Fibroblast of upper back skin (primary cell): ENCODE measurements at places on chromosomes 11 and 22.

DNA sequence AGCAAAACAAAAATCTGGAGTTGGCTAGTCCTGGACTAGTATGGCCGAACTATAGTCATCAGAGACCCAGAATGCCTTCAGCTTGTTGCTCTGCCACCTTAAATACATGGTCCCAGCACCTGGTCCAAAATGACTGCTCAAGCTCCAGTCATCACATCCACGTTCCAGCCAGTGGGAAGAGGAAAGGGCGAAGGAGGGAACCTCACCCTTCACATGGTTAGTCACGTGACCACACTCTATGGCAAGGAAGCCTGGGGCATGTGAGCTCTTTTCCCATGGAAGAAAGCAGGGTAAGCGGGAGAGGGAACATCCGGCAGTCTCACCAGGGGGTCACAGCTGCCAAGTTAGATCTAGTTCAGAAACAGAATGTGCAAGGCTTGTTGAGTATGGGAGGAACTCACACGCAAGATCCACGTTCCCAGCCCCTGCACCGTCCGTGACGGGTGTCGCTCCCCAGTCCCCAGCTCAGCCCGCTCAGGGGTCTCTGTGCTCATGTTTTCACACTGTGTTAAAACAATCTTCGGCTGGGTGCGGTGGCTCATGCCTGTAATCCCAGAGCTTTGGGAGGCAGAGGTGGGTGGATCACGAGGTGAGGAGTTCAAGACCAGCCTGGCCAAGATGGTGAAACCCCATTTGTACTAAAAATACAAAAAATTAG, 1.9 kb upstream of the ANO9 start:
- peak; percentile 44 for DNase-seq

GRCh38 chr11:120632579-120632978, 121.0 kb downstream of the GRIK4 start:
- no peak for DNase-seq

- DNase-seq: no peak
Measured at GRCh38 chr22:35159343-35159742, 93.4 kb downstream of the ISX start.

DNA sequence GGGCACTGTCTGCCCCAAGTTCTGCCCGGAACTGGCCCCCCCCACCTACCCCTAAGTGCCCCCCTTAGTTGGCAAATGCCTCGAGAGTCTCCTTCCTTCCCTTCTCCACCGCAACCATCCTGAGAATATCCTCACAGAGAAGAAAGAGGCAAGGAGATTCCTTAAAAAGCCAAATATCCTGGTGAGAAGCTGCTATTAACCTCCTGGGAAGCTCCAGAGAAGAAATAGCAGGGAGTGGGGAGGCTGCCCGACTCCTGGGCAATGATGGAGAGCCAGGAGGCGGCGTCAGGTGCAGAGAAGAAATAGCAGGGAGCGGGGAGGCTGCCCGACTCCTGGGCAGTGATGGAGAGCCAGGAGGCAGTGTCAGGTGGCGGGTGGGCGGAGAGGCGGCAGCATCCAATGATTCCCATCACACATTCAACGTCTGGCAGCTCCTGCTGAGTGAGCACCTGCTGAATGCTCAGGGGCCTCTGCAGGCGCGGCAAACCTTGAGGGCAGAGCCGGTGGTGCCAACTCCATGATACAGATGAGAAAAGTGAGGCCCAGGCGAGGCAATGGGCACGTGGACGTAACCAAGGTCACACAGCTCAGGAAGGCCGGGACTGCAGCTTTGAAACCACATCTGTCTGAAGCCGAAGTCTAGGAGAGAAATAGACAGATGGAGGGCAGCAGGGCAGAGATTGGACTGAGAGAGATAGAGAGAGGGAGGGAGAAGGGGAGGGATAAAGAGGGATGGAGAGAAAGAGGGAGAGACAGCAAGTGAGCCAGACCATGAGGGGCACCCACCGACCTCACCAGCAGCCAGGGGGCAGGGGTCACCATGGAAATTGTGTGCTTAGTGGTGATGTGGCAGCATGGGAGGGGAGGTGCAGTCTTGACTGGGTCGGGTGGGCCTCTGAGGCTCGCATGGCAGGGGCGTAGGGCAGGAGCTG, 58.3 kb downstream of the CYTH4 start:
- no peak for DNase-seq

- DNase-seq: peak; percentile 25
Measured at GRCh38 chr22:29073618-29074275, 912 bp downstream of the KREMEN1 start.

- DNase-seq: no peak
Measured at GRCh38 chr11:107564877-107565218, 687 bp downstream of the ALKBH8 start.

DNA sequence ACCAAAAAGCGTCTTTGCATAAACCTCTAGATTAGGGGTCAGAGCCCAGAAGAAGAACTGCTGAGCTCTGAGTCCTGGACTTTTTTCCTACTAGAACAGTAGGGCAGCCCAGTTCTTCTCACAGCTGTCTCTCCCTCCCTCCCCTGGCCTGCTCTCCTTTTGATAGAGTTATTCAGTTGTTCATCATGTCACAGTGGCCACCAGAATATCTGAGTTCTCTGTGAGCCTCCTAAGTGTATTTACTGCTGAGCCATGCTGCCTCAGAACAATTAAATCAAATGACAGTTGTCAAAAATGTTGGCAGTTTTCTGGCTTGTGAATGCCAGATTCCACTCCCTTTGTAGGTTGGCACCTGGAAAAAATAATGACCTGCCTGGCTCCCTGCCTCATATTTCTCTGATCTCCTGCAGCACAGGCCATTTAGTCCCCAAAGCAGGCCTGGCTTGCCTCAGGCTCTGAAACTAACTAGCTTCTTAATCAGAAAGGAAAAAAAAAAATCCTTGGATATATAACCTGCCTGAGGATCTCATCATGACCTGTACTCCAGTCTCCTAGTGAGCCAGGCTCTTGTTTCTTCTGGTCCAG, 377.4 kb upstream of the LARGE1 start:
- no peak for DNase-seq

DNA sequence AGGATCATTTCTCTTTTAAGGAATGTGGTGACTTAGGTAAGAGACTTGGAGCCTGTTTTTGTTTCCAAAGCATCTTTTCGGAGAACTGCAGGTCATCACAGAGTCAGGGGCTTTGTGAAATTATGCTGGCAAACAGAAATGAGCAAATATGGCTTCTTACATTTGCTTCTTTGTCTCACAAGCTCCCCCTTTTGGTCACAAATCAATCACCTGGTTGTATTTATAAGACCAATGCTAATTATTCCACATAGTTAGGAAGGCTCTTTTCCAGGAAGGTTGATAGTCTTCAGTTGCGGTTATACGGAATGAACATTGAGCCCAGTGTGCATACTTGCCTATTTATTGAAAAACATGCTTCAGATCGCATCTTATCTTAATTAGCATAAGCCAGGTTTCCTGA, 34.6 kb upstream of the CEP126 start:
- DNase-seq: peak; percentile 78

GRCh38 chr11:17076517-17077239, 789 bp downstream of the RPS13 start:
- DNase-seq: no peak

- DNase-seq: peak; percentile 53
Measured at GRCh38 chr11:19311308-19312030, 70.7 kb upstream of the E2F8 start.

DNA sequence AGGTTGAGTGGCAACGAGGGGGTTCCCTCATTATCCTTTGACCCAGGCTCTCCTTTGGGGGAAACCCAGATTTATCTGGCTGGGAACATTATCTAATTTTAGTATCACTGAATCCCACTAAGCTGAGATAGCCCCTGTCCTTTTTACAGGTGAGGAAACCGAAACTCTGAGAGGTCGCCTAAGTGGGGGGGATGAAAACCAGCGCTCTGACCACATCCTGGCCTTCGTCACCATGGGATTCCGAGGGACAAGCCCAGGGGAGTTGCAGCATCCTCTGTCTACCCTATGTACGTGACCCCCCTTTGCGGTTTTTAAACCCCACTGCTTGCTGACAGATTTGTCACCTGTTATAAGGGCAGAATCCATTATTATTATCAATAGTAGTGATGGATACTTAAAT, 61.0 kb downstream of the ISX start:
- DNase-seq: no peak

- no peak for DNase-seq
Measured at GRCh38 chr11:44915621-44916020, 35.1 kb downstream of the TP53I11 start.

- DNase-seq: peak; percentile 5
Measured at GRCh38 chr11:111047374-111047773, 198.2 kb upstream of the POU2AF2 start.

- DNase-seq: no peak
Measured at GRCh38 chr22:35928285-35928798, 100.3 kb downstream of the RBFOX2 start.

DNA sequence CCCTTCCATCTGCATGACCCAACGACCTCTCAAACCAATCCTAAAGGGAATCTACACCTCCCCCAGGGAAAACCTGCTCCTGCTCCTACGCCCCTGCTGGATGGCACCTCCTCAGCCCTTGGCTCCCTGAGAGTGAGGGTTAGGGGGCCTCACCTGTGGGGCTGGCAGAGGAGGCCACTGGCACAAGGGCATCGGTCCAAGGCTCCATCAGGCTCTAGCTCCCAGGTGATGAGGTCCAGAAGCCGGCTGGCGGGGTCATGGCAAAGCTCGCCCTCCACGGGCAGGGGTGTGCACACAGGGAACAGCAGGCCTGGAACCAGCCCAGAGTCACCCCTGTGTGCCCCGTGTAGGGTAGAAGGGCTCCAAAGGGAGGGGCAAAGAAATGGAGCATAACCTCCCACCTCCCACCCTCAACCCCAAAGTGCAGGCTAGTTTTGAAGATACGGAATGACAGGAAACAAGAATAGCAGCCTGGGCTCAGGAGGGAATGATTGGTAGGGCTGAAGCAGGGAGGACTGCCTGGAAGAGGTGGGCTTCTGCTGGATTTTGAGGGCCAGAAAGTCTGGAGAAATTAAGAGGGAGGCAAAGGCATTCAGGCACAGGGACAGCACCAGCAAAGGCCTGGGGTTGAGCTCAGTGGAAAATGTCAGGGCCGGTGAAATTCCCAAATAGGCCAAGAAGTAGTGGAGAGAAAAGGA, 42.6 kb downstream of the DKK3 start:
- DNase-seq: no peak

GRCh38 chr11:119904531-119905035, 175.6 kb upstream of the NECTIN1 start:
- DNase-seq: no peak

- DNase-seq: peak; percentile 60
Measured at GRCh38 chr11:124917115-124917637, 1.9 kb upstream of the HEPN1 start.

- no peak for DNase-seq
Measured at GRCh38 chr22:49551446-49551845, 276.2 kb downstream of the BRD1 start.

DNA sequence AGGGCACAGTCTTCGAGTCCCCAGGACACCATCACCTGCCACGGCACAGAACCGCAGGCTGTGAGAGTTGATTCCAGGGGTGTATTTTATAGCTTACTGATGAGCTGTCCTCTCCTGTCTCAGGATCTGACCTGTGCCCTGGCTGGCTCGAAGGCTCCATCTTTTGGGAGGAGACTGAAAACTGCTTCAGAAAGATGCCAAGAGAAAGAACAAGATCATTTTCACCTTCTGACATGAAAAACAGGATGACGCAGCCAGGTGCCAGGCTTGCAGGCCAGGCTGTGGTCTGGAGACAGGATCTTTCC, 2.2 kb downstream of the MRGPRD start:
- no peak for DNase-seq

- DNase-seq: peak; percentile 14
Measured at GRCh38 chr11:6480299-6480914, 724 bp downstream of the ARFIP2 start.

DNA sequence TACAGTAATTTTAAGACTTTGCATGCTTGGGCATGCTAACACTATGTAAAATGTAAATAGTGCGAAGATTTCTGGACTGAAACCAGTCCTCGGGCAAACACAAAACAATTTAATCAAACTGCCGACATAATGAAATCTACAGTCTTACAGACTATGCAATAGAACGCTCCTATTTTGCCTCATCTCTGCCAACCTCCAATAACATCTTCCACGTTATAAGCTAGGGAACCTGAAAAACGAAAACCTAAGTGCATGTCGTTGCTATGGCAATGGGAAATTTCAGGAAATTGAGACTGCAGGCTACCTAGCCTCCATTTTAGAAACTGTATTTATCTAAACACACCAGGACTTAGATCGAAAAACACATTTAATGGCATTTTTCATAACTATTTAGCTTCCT, 1.1 kb downstream of the CSTF3 start:
- DNase-seq: peak; percentile 31

DNA sequence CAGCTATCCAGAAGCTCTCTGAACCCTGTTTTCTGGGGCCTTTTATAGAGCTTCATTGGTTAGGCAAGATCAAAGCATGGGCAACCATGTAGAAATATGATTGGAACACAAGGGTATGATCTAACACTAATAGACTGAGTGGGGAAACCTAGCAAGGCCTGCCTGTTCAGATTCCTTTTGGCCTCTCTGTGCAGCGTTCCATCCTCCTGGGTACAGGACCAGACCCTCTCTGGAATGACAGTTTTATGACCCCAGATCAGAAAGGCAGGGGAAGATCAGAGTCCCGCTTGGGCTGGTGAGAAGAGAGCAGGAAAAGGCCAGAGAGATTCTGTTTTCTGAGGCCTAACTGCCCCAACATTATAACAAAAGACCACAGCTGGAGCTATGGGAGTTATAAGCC, 36.7 kb upstream of the VWA5A start:
- no peak for DNase-seq

DNA sequence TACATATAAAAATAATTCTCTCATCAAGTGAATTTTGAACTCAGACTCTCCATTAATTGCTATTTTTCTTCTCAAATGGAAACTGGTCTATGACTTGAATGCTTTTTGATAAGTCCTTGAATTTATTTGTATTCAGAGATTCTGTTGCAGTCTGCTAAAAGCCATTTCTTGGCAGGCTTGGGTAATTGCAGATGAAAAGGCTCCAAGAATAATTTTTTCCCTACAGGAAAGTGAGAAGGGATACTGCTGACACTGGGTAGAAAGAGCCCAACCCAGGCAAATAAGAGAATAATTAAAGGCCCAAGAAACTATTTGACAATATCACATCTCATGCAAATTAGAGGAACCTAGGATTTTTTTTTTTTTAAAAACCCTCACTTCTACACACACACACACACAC, 246.5 kb upstream of the DDI1 start:
- DNase-seq: no peak

GRCh38 chr11:77191823-77192495, 63.9 kb downstream of the MYO7A start:
- DNase-seq: peak; percentile 40

DNA sequence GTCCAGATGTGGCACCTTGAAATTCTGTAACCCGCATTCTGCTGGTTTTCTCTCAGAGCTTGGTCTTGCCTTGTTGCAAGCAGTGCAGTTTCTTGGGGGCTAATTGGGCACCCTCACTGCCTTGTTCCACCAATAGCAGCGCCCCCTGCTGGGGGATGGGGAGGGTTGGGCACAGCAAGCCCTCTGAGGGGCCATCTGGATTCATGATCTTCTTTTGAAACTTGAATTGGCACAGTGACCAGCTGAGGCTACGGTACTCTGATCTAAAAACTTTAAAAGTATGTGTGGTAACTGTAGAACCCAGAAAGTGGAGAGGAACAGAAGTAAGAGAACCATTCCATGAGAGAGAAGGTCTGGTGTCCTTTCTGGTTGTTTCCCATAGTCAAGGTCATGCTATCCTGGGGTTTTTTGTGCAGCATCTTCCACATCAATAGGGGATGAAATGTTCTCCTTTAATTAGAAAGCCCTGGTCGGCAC, 64.2 kb downstream of the MED15 start:
- peak; percentile 18 for DNase-seq
